ENCODE measurements at places on chromosomes 12 and 14.

GRCh38 chr12:123269896-123270213, 1.8 kb downstream of the CDK2AP1 start:
- DNase-seq, result no peak

DNA sequence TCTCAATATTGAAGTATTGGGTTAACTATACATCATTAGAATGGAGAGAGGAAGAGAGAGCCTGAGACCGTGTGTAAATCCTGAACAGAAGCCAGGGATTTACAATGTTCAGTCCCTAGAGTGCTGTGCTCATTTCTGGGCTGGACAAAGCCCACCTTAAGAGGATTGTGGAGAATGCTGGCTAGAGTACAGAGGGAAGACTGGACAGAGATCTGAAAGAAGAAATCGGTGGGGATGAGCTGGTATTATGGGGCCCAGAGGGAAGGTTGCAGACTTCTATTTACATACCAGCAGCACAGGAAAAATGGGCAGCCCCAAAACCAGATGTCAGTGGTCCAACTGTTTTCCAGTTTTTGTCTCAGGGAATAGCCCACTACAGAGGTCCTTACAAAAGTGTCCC, 42.3 kb downstream of the RTN1 start:
- no peak for DNase-seq

DNA sequence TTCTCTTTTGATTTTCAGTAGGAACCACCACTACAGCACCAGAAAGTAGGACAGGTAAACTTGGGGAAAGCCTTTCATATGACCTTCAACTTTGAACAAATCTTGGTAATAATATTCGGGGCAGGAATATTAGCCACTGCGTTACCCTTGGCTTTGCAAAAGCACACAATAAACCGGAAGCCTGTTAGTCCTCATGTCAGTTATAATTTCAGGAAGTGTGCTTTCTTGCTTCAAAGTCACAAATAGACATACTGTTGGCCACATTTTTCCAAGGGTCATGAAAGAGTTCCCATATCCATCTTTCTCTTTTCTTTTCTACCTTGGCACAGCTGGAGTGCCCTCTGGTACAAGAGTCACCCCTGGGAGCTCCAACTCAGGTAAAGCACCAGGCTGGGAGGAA, 167.2 kb upstream of the CNTN1 start:
- DNase-seq, result no peak

DNA sequence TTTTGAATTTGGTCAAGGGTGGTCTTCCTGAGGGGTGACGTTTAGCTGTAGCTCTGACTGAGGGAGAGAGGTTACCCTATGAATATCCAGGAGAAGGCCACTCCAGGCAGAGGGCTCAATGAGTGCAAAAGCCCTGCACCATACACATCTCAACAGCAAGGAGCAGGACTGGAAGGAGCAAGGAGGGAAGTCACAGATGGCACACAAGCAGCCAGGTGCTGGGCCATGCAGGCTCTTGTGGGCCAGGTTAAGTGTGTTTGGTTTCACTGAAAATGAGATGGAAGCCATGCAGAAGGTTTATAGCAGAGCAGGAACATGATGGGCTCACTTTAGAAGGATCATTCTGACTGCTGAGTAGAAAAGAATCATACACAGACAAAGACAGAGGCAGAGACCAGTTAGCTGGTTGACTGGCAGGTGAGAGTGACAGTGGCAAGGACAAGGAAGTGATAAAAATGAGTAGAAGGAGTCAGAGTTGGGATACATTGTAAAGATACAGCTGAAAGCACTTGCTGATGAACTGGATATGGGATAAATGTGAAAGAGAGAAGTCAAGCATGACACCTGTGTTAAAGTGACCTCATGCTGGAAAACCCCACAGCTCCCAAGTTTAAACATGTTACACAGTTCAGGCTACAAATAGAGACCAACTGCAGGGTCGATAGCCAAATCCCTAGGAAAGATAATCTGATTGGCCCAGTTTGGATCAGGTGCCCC, 81.2 kb downstream of the PRKD1 start:
- no peak for DNase-seq

DNA sequence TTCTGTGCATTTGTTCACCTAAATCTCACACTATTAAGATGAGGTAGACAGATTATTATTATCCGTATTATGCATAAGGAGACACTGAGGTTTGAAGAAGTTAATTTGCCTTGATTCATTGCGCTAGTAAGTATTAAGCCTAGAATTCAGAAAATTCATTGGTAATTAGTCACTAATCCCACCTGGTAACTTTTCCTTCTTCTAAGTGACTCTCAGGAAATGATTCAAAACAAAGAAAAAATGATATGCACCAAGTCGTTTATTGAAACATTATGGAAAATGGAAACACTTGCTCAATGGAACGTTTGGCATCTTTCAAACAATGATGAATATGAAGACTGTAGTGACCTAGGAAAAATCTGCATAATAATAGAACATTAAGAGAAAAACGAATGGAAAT, 15.2 kb downstream of the RFX4 start:
- no peak for DNase-seq

DNA sequence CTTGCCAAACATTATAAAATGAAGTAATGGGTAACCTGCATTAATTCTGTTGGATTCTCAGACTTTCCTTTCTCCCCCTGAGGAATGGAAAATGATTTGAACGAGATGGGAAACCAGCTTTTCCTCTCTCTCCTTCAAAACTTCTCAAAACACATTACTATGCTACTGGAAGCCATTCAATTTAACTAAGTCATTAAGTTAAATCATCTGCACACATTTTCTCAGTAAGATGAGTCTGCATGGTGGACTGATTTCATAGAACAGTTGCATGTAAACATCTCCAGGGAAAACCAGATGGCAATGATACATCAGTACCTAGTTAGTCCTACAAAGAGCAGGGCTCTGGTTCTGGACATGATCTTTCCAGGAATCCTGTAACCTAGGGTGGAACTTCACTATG, 59.9 kb downstream of the BMP4 start:
- DNase-seq, result no peak

GRCh38 chr12:95600567-95600966, 49.3 kb upstream of the USP44 start:
- no peak for DNase-seq

DNA sequence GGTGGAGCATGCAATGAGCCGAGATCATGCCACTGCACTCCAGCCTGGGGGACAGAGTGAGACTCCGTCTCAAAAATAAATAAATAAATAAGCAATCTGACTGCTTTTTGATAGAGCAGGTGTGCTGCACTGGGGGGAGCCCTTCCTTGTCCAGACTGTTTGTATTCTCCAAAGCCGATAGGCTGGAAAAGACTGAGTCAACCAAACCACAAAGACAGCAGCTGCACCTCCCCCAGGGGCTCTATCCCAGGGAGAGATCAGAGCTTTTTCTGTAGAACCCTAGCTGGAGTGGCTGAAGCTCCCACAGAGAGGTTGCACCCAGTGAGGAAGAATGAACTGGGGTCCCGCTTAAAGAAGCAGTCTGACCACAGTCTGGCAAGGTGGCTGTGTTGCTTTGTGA, 45.8 kb upstream of the LALBA start:
- no peak for DNase-seq

GRCh38 chr14:68386446-68386845, 406.4 kb downstream of the ZFP36L1 start:
- no peak for DNase-seq

- no peak for DNase-seq
Observed at GRCh38 chr12:68460236-68460635, 128.1 kb upstream of the MDM1 start.

- DNase-seq, result no peak
Observed at GRCh38 chr12:106999446-106999845, 12.5 kb upstream of the MTERF2 start.

DNA sequence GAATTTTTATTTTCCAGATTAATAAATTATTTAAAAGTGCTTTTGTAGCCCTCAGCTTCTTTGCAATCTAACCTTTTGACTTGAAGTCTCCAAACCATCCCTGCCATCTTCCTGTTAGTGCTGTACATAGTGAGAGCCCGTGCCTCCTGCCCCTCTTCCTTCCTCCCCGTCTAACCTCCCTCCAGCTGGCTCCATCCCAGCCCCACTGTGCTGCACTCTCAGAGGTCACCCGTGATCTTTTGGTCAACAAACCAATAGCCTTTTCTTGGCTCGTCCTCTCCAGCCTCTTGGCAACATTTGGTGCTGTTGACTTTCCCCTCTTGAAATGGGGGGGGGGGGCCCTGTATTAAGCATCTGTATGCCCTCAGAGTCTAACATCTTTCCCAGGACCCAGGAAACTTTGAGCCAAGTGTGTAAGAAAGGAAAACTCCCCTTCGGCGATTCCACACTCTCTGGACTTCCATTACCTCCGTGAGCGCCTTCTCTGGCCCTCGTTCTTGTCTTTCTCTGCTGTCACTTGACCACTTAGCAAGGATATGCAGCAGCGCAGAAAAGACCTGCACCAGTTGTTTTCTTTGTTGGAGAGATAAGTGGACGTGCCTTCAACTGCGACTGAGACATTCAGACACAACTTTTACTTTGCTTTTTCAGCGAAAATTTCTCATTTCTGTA, 44.1 kb downstream of the FBXW8 start:
- no peak for DNase-seq

- peak; percentile 19 for DNase-seq
Observed at GRCh38 chr14:89304972-89305703, 111.9 kb downstream of the FOXN3 start.

GRCh38 chr14:75246546-75247285, 31.9 kb upstream of the FOS start:
- no peak for DNase-seq

- no peak for DNase-seq
Observed at GRCh38 chr14:95113476-95113875, 43.9 kb downstream of the DICER1 start.

- DNase-seq, result no peak
Observed at GRCh38 chr12:122040579-122041386, 19.1 kb downstream of the BCL7A start.

DNA sequence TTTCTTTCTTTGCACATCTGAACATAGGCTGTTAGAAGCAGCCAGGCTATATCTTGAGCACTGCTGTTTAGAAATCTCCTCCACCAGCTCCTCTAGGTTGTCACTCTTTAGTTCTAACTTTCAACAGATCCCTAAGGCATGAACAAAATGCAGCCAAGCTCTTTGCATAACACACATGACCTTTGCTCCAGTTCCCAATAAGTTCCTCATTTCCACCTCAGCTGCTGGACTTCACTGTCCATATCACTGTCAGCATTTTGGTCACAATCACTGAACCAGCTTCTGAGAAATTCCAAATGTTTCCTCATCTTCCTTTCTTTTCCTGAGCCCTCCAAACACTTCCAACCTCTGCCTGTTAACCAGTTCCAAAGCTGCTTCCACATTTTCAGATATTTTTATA, 27.6 kb upstream of the C14orf132 start:
- no peak for DNase-seq

DNA sequence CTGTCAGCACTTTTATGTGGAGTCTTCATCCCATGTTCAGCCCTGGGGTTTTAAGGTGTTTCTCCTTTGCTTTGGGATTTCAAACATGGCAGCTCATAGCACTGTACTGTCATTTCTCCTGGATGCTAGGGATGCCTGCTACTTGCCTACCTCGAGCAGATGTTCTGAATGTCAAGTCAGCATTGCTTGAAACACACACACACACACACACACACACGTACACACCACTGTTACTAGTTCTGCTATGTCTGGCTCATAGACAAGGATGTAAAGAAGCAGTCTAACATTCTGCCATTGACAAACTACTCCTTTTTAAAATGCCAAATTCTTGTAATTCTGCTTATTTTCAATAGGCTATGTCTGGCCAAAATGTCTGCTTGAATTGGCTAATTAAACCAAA, 72.7 kb downstream of the SAMD4A start:
- no peak for DNase-seq

- DNase-seq, result no peak
Observed at GRCh38 chr12:65420941-65421340, 142.5 kb downstream of the MSRB3 start.

GRCh38 chr14:89470401-89470800, 53.4 kb upstream of the FOXN3 start:
- DNase-seq, result no peak

- DNase-seq, result peak; percentile 45
Observed at GRCh38 chr14:92352158-92352985, 29.4 kb downstream of the SLC24A4 start.

- no peak for DNase-seq
Observed at GRCh38 chr12:61915420-61915819, 344.8 kb upstream of the USP15 start.

GRCh38 chr14:45252366-45253069, 484 bp downstream of the MIS18BP1 start:
- peak; percentile 11 for DNase-seq

DNA sequence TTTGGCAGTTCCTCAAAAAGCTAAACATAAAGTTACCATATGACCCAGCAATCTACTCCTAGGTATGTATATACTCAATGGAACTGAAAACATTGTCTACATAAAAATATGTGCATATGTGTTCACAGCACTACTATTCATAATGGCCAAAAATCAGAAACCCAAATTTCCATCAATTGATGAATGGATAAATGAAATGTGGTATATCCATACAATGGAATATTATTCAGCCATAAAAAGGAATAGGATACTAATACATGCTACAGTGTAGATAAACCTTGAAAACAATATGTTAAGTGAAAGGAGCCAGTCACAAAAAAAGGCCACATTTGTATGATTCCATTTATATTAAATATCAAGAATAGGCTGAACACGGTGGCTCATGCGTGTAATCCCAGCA, 3.4 kb downstream of the ACYP1 start:
- DNase-seq, result no peak

DNA sequence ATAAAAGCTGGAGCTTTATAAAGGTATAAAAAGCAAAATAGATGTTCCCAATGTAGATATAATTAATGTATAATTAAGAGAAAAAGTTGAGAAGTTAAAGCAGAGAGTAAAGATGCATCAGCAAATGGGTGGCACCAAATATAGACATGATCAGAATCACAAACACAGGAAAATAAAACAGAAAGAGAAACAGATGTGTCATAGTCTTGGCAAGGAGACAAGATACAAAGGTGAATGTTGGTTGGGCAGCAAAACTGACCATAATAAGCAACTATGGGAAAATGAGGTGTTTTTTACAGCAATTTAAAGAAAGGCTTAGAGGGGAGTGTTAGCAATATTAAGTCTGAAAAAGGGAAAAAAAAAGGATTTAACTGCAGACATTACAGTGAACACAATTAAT, 135.4 kb upstream of the CLEC14A start:
- no peak for DNase-seq

DNA sequence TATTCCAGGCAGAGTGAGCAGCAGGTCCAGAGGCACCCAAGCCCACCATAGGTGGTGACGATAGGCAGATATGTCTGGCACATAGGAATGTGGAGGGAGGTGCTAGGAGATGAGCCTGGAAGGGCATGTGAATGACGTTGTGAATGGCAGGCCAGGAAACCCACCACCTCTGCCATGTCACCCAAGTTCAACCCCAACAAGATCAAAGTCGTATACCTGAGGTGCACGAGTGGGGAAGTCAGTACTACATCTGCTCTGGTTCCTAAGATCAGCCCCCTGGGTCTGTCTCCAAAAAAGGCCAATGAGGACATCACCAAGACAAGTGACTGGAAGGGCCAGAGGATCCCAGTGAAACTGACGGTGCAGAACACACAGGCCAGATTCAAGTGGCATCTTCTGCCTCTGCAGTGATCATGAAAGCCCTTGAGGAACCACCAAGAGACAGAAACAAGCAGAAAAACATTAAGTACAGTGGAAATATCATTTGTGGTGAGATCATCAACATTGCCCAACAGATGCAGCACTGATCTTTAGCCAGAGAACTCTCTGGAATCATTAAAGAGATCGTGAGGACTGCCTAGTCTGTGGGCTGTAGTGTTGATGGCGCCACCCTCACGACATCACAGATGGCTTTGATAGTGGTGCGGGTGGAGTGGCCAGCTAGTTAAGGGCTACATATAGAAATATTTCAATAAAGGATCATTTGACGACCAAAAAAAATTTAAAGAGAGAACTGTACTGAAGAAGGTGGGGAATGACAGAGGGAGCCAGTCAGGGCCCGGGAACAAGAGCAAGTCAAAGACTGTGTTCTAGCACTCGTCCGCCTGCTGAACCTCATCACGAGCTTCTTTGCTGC, 99.7 kb downstream of the ZFP36L1 start:
- DNase-seq, result no peak
